ENCODE measurements at places on chromosomes 4 and X.

- DNase-seq: no peak
These were observed 1.0 kb upstream of the PRDX4 start for GRCh38 chrX:23666282-23666681.

DNA sequence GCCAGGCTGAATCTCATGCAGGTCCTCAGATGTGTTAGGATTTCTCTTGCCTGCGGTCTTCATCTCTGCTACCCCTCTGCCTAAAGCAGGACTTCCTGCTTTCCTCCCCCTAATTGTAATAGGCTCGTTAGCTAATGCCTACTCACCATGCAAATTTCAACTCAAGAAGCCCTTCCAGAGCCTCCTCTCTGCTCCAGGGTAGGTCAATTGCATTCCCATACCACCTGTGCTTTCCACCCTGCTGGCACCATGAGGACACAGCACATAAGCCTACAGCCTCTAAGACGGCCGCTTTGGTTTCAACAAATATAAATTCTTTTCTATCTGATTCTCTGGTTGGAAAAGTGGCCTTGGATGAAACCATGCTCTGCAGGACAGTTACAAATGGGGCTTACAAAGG, 93.9 kb downstream of the QDPR start:
- DNase-seq: no peak

DNA sequence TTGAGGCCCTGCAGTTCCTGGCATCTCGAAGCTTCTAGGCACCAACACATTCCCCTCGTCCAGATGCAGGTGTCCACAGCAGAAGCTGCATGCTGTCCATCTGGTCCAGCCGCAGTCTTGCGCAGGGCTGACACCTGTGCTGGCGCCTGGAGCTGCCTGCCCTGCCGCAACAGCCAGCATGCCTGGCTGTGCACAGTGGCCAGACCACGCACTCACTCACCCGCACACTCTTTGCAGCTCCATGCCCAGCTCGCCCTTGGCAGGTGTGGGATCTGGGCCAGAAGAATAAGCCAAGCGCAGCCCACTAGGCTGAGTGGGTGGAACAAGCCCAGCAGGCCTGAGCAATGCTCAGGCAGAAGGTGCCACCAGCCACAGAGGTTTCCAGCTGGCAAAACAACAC, 125.6 kb downstream of the PARM1 start:
- no peak for DNase-seq

DNA sequence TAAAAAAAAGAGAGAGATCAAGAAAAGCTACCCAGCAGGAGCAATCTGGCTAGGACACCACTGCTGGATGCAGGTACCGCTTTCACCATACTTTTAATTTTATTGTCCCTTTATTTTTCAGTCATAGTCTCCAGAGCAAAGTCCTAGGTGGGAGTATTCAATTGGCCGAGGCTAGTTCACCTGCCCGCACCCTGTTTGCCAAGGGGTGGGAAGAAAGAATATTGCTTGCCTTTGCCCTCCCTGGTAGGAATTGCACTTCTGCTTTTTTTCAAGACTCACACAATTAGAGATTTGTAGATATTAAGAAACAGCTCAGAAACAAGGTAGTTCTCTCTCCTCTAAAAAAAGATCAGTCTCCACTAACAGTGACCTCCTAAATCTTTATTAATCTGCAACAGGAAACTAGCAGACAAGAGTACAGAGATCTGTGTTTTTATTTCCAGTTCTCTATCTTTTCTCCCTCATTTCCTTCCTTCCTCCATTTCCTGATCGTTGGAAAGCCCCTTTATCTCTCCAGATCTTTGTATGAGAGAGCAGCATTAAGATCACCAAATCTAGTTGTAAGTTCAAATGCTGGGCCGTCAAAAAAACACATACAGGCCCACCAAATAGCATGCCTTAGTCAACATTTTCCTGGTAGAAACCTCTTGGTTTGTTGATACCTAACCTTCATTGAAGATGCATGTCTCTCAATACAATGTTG, 9.4 kb upstream of the RPGR start:
- no peak for DNase-seq

GRCh38 chr4:100806988-100807387, 289.2 kb upstream of the EMCN start:
- DNase-seq: no peak

DNA sequence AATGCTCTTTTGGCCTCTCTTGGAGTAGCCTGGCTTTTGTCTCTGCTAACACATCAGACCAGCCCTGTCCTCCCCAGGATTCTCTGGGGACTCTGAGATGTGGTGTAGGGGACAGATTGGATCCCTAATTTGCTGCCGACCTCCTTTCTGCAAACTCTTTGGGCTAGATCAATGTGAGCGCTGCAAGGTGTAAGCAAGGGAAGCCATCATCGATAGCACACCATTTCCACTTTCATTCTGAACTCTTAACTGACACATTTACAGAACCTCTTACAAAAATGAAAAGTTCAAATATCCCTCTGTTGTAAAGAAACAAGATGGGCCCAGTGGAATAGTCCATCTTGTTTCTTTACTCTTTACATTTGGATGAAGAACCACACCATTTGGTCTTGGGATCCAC, 46.6 kb downstream of the PGRMC2 start:
- DNase-seq: no peak

- no peak for DNase-seq
These were observed 109.3 kb upstream of the NUDT6 start for GRCh38 chr4:123031664-123032063.

DNA sequence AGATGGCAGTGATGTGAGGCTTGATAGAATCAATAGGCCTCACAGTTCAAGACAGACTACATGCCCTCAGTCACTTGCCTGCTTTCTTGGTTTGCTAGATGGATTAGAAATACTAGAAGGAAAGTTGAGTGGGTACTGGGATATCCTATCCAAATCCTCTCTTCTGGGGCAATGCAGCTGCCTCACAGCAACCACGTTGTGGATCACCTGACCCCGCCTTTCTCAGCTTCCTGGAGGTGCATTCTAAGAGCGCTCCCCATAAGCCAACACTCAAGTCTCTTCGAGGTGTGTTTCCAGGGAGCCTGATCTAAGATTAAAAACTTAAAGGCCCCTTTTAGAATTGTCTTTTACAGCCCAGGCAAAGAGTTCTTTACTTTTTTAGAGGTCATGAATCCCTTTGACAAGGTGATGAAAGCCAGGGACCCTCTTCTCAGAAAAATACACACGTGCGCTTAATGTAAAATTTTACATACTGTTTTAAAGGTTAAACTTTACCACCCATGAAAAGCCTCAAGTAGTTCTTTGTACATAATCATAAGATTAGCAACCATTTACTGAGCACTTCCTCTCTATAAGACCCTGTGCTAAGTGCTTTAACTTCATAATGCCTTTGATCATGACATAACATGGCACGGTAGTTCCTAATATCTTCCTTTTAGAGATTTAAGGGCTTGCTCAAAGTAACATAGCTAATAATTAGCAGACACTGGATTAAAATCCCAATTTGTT, 840 bp upstream of the RPL34 start:
- DNase-seq: no peak

Measured in stimulated activated CD4-positive, alpha-beta T cell treated with anti-CD3 and anti-CD28 coated beads, Interleukin-12 subunit alpha, Interleukin-12 subunit beta, amount 100 ng/mL, for 24 hours (primary cell).